Activated CD8-positive, alpha-beta memory T cell treated with anti-CD3 and anti-CD28 coated beads for 48 hours (primary cell): ENCODE measurements at places on chromosomes 11 and 22.

- DNase-seq: no peak
These were observed 12.0 kb downstream of the TRIOBP start for GRCh38 chr22:37708580-37709444.

DNA sequence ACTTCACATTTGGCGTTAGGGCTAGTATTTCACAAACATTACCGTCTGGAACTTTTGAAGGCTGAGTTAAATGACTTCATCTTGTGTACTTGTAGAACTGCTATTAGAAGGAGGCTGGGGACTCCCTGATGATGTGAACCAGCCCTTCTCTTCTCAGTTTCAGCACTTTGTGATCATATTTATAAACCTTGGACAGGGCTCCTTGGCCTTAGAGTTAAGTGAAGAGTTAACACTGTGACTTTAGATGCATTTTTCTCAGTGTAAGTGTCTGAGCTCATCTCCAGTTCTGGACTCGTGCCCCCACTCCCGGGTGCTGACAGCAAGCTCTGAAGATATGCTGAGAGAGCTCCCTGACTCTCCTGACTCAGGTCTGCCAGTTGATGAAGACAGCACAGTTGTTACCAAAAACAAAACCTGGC is 8.4 kb downstream of the MIAT start:
- DNase-seq: no peak

GRCh38 chr11:117117681-117118080 is 19.5 kb upstream of the SIK3 start:
- DNase-seq: no peak

DNA sequence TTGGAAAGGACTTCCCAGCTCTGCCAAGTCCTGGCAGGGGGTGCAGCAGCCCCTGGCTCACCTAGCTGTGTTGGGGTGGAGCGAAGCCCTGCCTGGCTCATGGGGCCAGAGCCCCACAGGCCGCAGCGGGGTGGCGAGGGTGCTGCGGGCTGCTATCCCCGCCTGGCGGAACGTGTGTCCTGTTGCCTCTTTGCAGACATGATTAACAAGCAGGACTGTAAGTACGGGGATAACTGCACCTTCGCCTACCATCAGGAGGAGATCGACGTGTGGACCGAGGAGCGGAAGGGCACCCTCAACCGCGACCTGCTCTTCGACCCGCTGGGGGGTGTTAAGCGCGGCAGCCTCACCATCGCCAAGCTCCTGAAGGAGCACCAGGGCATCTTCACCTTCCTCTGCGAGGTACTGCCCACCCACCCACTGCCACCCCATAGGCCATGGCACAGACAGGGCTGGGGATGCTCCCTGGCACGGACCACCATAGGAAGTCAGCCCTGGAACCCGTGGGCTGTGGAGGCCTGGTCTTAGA is 35.9 kb upstream of the TEF start:
- no peak for DNase-seq

GRCh38 chr11:126634963-126635362 is 279.5 kb downstream of the ST3GAL4 start:
- no peak for DNase-seq

- DNase-seq: no peak
These were observed 148.1 kb downstream of the FAM76B start for GRCh38 chr11:95641495-95641894.

GRCh38 chr11:120827820-120828219 is 196.1 kb upstream of the TBCEL start:
- DNase-seq: no peak

GRCh38 chr11:28476049-28476448 is 367.9 kb downstream of the METTL15 start:
- no peak for DNase-seq

- DNase-seq: no peak
These were observed 32.3 kb downstream of the TRIM29 start for GRCh38 chr11:120105576-120105975.

- DNase-seq: peak; percentile 82
These were observed at the start of gene LMF2 for GRCh38 chr22:50507421-50507990. Gene LMF2 (minus strand): TSS chr22:50507702. CDS start chr22:50507675, 27 bp downstream.

DNA sequence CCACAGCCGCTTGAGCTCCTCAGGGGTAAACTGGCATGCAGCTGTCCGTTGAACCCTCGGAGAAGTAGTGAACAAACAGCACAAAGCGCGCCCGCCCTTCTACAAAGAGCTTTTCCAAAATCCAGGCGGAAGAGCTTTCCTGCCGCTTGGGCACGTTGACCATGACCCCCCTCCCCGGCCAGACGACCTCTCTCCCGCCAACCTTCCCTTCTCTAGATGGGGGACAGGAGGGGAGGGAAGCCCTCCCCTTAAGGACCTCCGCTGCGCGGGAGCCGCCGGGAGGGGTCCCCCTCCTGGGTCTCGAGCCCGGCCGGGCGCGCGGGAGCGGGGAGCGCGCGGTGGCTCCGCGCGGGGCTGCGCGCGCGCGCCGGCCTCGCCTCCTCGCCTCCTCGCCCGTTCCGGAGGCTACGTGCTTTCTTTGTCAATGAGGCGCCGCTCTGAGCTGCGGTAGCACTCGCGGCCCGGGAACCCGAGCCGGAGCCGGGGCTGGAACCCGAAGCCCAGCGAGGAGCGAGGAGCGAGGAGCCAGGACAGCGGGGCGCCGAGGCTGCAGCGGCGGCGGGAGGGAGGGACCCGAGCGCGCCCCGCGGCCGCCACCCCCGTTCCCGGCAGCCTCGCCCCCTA is 118.6 kb downstream of the HIPK3 start:
- DNase-seq: no peak

DNA sequence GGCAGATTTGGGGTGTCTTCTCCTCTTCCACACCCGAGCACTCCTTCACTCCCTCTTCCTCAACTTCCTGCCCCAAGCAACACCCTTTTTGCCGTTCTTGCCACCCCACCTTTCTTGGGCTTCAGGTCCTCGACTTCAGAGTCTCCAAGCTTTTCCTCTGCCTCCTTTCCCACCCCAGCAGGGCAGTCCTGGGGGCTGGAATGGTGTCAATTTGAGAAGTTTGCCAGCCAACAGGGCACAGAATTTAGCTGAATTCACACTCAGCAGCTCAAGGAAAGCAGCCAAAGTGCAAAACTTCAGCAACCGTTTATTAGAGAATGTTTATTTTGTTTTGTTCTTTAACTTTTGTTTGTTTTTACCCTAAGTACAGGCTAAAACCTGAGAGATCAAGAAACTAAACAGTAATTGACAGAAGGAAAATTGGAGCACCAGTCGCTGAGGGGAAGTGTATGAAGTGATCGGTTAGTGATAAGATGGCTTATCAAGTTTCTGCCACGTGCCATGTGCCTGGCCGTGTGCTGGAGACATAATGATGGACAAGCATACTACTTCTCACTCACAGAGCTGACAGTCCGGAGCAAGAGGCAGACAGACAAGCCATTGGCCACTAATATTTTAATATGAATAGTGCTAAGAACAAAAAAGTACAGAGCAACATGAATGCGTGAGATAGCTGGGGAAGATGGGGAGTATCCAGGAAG is 44.4 kb downstream of the AHNAK start:
- DNase-seq: no peak
